ENCODE measurements at places on chromosomes 16 and 17.

GRCh38 chr16:70702624-70703023 lies 16.8 kb upstream of the MTSS2 start:
- DNase-seq: no peak

DNA sequence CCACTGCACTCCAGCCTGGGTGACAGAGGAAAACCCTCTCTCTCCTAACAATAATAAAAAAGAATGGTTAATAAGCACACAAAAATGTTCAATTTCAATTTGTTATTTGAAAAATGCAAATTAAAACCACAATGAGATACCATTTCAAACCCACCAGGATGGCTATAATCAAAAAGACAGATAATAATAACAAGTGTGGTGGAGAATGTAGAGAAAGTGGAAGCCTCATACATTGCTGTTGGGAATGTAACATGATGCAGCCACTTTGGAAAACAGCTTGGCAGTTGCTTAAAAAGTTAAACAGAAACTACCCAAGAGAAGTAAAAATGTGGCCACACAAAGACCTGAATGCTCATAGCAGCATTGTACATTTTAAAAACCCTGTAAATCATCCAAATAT lies 51.8 kb upstream of the MAP3K14 start:
- DNase-seq: no peak

- DNase-seq: no peak
Observed at GRCh38 chr16:15899538-15900100, 11.2 kb upstream of the CEP20 start.

DNA sequence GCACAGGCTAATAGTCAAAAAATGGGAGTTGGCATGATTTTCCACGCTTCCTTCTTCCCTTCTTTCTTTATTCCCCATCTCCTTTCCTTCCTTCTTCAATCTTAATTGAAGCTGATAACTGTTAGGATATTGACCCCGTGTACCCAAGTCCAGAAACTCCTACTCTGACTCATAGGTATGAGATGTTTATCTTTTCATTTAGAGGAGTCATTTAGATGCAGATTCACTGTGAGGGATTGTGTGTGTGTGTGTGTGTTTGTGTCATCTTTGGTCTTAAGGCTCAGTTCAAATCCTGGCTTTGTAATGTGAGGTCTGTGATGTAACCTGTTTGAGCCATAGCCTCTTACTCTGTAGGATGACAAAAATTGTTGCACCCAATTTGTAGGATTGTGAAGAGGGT lies 332.0 kb upstream of the MAF start:
- DNase-seq: no peak

DNA sequence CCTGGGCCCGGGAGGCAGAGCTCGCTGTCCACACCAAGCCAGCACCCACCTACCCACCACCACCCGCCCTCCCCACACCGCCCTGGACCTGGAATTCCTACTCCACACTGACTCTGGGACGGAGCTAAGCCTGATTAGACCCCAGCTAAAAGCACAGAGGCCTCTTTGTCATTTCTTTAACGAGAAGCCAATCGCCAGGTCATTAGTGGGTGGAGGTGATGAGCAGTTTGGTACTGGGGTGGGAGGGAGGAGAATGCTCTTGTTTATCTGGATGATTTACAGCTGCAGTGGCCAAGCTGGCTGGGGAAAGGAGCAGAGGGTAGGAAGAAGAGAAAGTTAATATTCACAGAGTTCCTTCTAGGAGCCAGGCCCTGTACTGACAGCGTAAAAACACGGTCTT lies 6.0 kb upstream of the BHLHA9 start:
- DNase-seq: no peak

DNA sequence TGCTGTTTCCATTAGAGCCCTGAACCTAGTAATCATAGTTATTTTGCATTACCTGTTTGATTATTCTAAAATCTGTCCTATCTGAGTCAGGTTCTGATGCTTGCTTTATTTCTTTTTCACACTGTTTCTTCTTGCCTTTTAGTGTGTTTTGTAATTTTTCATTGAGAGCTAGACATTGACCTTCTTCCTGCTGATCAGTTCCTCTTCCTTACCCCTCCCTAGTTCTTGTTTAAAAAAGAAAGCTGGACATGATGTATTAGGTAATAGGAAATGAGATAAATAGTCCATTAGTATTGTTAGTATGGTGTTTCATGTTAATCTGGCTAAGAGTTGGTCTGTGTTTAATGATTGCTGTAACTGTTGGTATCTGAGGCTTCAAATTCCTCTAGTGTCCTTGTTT lies 13.4 kb downstream of the WWP2 start:
- no peak for DNase-seq

GRCh38 chr17:19876529-19877161 lies 8.9 kb upstream of the ULK2 start:
- no peak for DNase-seq

- DNase-seq: no peak
Observed at GRCh38 chr17:41145261-41145660, 4.4 kb downstream of the KRTAP4-5 start.

GRCh38 chr17:16255481-16255921 lies 38.5 kb downstream of the PIGL start:
- DNase-seq: no peak

DNA sequence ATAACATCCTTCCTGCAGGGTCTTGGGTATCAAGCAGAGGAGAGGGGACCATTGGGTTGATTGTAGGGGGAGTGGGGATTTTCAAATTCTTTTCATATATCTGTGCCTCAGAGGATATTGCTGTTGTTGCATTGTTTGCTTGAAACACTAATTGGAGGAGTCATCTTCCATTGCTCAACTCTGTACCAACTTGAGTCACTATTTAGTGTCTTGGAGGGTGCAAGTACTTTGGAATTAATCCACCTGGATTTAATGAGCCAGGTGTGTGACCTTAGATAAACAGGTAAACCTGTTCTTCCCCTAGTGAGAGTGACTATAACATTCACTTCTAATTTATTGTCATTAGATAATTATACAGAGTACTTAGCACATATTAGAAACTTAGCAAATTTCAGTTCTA lies 151.3 kb upstream of the CNTNAP4 start:
- DNase-seq: no peak

DNA sequence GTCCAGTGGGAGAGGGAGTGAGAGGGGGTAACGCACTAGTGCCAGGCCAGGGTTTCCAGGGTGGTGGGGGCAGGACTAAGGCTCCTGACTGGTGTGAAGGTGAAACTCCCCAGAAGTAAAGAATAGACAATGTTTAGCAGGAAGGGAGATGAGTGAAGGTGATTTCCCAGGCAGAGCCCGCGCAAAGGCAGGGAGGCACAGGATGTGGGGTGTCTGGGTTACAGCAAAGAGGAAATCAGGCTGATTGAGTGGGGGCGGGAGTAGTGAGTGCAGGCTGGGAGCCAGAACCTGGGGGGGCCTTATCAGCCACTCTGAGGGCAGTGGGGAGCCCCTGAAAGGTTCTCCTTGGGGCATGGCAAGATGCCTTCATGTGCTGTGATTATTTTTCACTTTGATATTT lies 167.5 kb downstream of the UTP18 start:
- DNase-seq: peak; percentile 62

GRCh38 chr17:1067282-1067956 lies 70.5 kb downstream of the TIMM22 start:
- DNase-seq: no peak

DNA sequence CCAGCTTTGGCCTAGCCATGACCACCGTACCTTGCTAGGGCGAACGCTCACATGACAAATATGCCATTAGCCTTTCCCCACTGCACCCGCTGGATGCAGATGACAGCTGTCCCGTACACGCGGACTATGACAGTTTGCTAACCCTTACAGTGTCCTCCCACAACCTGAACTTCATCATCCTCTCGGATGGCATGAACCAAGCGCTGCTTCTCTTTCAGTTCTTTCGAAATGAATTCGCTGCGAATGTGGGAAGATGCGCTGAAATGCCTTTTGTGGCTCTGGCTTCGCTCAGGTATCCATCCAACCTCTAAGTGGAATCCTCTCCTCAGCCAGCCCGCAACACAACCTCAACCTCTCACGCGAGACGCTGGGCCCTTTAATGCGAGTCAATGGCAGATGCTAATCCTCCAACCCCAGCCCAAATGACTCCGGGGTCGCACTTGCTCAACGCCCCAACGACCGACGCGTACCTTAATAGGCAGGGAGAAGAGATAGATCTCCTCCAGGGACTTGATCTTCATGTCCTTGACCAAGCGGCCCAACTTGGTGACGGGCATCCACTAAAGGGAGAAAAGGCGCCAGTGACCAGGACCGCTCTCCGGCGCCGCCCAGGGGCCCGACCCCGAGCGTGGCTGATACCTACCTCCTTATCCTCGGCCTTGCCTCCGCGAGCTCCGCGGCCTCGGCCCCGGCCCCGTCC lies 670 bp downstream of the RPS2 start:
- DNase-seq: no peak
